Cortex of kidney (tissue), 1 donor: ENCODE measurements at places on chromosomes 12 and 14.

GRCh38 chr14:96051231-96051630, 12.1 kb downstream of the C14orf132 start:
- no peak for DNase-seq

DNA sequence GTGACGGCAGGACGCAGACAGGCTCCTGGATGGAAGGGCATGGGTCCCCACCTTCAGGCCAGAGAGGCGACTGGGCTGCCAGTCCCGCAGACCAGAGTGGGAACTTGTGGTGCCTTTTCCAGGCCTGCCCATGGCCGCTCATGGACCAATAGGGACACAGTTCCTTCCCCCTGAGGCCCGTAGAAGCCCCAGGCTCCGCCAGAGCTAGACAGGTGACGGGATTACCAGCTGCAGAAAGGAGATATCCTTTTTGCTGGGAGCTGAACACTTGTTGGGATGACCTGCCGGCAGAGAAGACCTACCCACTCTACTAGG, 73.6 kb upstream of the RASSF8 start:
- DNase-seq = no peak

- DNase-seq = no peak
Measured at GRCh38 chr12:26966842-26967241, 28.6 kb downstream of the FGFR1OP2 start.

- DNase-seq = no peak
Measured at GRCh38 chr12:39605501-39605900, 14.1 kb downstream of the ABCD2 start.

GRCh38 chr14:70871863-70872677, 35.2 kb upstream of the PCNX1 start:
- DNase-seq = no peak
